NAMALWA (cell line): ENCODE measurements at places on chromosomes 6 and 20.

- DNase-seq: no peak
Measured at GRCh38 chr20:14446446-14446845, 109.0 kb upstream of the FLRT3 start.

DNA sequence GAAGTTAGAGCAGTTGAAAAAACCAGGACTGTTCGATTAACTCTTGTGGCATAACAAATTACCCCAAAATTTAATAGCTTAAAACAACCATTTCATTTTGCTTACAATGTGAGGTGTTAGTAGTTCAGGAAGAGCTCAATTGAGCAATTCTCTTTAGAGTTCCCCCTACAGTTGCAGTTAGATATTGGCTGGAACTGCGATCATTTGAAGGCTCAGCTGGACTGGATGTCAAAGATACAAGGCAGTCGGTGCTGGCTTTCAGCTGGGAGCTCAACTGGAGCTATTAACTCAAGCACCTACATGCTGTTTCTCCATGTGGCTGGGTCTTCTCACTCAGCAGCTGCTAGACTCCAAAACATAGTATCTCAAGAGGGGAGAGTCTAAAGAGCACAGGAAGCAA lies 96.0 kb upstream of the LOC128125822 start:
- no peak for DNase-seq

DNA sequence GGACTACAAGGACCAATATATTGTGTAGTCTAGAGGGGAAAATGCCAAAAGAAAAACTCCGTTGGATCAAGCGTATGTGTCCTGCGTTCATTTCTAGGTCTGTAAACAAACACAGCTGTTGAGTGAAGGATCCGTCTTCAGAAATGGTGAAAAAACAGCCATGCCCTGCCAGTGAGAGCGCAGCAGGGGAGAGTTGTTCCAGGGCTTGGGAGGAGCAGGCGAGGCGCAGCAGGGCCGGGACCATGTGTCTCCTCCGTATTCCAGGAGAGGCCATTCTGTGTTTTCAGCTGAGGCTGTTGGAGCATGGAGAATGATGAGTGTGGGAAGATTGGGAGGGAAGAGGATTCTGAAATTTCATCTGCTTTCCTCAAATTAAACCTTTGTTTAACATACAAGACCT lies 38.0 kb downstream of the BMP6 start:
- no peak for DNase-seq

DNA sequence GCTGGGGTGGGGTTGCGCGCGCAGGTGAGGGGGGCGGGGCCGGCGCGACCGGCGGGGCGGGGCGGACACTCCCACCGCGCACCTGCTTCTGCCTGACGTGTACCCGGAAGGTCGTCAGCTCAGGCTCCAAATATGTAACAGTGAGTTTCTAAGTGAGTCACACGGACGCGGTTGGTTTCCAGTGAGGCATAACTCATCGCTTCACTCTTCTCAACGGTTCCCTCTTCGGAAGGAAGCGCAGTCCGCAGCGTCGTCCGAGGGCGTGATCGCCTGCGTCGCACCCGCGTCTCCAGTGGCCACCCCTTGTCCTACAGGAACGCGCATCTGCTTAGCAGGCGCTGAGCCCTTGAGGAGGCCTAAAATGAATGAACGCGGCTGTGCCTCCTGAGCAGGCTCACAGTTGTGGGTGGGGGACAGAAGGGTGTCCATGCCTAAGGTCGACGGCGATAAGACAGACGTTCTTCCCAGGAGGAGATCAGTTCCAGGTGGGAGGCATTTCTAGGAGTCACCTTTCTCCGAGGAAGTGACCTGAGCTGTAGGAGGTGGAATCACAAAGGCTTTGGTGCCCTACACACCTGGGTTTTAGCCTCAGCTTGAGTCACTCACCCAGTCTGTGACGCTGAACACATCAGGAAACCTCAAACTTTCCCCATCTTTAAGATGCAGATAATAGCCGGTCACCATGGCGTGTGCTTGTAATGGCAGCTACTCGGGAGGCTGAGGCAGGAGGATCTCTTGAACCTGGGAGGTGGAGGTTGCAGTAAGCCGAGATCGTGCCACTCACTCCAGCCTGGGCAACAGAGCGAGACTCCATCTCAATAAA lies 50.9 kb upstream of the EZR start:
- DNase-seq: peak; percentile 99

GRCh38 chr20:3135507-3136070 lies 24.1 kb downstream of the FASTKD5 start:
- DNase-seq: no peak

GRCh38 chr6:34144581-34145160 lies 1.2 kb downstream of the GRM4 start:
- DNase-seq: no peak

DNA sequence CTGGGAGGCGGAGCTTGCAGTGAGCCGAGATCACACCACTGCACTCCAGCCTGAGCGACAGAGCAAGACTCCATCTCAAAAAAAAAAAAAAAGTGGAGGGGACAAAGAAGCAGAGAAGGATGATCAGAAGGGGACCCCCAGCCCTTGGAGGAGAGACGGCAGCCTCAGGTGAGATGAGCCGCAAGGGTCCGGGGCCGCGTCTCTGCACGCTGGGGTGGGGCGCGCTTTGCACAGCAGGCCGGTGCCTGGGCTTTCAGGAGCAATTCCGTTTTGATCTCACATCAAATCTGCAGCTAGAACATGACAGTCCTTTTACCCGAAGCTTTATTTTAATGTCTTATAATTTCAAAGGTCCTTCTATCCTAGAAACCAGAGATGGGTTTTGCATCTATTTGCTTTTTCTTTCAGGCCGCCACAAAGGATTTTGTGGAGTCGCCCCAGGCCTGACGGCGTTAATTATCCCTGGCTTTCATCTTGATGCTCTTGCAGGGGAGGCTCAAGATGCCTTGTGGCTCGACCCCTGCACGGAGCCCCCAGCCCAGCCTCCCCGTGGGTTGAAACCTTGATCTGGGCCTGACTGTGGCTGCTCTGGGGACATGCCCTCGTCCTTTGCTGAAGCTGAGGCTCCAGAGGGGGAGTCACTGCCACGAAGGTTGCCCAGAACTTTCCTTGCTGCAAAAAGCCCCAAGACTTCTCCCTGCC lies 17.3 kb downstream of the HRH3 start:
- DNase-seq: no peak

DNA sequence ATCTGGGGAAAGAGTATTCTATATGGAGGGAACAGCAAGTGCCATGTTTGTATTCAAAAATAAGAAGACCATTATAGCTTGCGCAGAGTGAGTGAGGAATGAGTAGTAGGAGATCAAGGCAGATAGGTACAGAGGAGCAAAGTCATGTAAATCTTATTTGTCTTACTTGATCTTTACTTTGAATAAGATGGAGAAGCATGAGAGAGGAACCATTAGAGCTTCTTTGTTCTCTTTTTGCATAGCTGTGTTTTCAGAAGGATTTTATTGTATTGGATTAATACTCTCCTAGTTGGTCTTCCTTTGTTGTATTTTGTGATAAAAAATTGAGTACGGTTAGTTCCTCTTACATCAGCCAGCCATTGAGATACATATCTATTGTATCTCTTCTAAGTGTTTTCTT lies 88.4 kb downstream of the SCAF8 start:
- no peak for DNase-seq

DNA sequence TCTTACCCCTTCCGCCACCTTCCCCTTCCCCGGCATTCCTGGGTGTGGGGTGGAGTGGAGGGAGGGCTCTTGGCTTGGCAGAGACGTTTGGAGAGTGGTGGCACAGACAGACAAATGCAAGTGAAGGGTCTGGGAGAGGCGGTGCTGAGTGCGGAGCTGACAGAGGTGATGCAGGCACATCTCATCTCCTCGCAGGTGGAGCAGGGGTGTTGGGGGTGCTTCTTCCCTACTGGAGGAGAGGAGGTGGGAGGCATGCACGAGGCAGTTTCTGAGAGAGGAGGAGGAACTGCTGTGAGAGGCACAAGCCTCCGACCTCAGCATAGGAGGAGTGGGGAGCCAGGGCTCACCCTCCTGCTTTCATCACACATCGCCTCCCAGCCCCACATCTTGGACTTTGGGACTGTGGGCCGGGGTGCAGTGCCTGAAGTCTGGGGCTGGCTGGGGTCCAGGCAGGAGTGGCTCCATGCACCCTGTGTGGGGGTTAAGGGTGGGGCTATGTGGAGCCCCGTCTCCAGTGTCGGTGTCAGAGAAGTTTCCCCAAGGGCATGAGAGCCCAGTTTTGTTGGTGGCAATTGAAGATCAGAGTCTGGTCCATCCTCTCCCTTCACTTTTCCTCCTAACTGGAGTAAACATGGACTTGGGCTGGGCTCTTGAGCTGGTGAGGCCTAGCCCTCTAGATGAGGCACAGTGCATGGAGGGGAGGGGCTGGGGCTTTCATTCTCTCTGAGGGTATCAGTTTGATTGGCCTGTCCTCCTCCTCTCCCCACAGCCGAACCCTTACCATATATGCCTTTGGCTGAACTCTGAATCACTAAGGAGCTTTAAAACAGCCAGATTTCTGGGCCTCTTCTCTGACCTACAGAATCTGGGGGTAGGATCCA lies 20.2 kb upstream of the SLC22A7 start:
- DNase-seq: no peak

- no peak for DNase-seq
Measured at GRCh38 chr6:28907394-28907793, 16.4 kb downstream of the TRIM27 start.

DNA sequence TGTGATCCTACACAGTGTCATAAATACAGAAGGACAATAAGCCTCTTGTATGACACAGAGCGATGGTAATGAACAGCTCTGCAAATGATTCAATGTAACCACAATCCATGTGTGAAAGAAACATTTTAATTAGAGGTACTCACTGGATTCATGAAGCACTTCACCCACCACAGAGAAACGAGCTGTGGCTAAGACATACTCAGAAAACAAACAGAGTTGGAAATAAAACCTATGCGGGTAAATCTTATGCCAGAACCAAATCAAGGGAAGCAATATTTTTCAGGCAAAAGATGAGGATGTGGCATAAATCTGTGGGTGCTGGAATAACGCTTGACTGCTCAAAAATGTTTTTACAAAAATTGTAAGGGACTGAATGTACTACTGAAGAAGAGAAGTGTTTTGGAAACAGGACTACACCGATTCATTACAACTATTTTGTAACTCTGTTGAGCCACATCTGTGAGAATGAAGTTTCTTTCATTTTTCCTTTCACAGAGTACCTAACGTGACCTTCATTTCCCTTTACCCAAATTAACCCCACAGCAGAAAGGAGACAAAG lies 112.1 kb downstream of the WDR27 start:
- no peak for DNase-seq

GRCh38 chr6:18997375-18997826 lies 610.3 kb downstream of the RNF144B start:
- peak; percentile 66 for DNase-seq

- no peak for DNase-seq
Measured at GRCh38 chr6:156028335-156029131, 572.9 kb upstream of the NOX3 start.

- no peak for DNase-seq
Measured at GRCh38 chr6:5466281-5467136, 205.2 kb downstream of the FARS2 start.

DNA sequence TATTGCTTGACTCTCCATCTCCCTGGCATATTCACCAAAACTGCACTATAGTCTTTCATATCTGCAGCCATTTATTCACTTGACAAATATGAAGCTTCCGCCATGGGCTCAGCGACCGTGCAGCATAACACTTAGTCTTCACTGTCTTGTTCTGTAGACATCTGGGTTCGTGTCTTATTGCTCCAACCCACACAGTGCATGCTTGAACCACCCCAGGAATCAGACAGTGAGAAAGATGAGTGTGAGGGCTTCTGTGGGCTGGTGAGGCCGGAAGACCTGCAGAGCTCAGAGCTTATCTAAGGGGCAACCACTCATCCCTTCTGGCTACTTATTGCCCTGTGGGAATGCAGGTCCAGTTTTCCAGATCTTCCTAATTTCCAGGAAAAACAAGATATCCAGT lies 19.9 kb upstream of the FAM50B start:
- DNase-seq: no peak

- DNase-seq: no peak
Measured at GRCh38 chr6:114281496-114281895, 61.3 kb downstream of the HS3ST5 start.

DNA sequence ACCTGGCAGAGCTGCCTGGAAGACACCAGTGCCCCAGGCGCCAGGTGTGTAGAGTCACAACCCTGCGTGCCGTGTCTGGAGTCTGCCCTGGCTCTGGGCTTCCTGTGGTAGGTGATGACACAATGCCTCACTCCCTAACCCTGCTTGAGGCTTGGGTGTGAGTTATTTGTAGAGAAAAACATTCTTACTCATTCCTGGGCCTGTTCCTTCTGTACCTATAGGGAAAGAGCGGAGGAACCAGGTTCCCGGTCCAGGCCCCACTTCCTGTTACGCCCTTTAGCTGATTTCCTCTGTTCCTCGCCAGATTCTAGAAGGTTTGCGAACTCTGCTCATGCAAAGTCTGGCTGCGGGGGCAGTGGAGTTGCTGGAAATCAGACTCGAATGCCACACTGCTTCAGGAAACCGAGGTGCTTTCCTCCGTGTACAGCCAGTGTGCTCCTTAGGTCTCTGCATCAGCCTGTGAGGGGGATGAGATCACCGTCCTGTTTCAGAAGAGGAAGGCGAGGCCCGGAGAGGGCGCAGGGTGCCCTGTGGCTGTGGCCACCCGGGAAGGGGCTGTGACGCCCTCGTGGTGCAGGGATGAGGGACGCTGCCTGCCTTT lies 67.1 kb upstream of the DUSP22 start:
- DNase-seq: no peak

DNA sequence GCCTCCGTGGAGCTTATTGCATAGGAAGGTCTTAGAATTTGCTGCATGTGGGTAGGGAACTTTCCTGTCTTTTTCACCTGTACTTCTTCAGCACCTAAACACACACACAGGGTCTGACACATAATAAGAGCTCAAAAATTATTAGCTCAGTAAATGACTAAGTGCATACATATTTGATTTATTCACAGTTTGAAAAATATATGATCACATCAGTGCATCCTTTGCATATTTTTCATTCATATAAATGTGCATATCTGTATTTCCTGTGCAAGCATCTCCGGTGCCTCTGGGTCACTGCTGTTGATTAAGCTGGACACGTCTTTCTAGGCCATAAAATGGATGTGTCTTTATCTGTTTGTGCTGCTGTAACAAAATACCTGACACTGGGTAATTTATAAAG lies 234.7 kb downstream of the UST start:
- DNase-seq: no peak

GRCh38 chr6:130873746-130874145 lies 46.5 kb downstream of the SMLR1 start:
- no peak for DNase-seq

- no peak for DNase-seq
Measured at GRCh38 chr6:46888031-46888430, 33.7 kb downstream of the ADGRF5 start.

DNA sequence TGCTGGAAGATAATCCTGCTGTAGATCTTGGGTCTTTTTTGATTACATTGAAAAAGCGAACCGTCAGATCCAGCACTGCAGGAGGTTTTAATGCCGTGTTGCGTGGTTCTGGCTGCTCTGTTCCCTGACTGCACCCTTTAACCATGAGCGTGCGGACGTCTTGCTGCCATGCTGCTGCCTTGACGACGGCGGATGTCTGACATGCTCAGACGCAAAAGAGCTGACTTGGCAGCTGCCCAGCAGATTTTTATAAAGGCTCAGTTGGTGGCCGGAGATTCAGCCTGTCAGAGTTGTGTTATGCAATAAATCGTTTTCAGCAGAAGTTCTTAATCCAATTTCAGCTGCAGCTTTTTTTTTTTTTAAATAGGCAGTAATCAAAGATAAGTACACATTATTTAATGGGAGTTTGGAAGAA lies 119.4 kb downstream of the JARID2 start:
- peak; percentile 37 for DNase-seq

- DNase-seq: no peak
Measured at GRCh38 chr20:11549172-11550103, 368.3 kb upstream of the BTBD3 start.

- no peak for DNase-seq
Measured at GRCh38 chr6:146267946-146268345, 239.1 kb downstream of the GRM1 start.

- no peak for DNase-seq
Measured at GRCh38 chr6:139586273-139586672, 211.8 kb upstream of the CITED2 start.
